ENCODE measurements at places on chromosomes 12 and 14.

GRCh38 chr14:60722107-60722356, 2.1 kb downstream of the SIX4 start:
- no peak for DNase-seq

DNA sequence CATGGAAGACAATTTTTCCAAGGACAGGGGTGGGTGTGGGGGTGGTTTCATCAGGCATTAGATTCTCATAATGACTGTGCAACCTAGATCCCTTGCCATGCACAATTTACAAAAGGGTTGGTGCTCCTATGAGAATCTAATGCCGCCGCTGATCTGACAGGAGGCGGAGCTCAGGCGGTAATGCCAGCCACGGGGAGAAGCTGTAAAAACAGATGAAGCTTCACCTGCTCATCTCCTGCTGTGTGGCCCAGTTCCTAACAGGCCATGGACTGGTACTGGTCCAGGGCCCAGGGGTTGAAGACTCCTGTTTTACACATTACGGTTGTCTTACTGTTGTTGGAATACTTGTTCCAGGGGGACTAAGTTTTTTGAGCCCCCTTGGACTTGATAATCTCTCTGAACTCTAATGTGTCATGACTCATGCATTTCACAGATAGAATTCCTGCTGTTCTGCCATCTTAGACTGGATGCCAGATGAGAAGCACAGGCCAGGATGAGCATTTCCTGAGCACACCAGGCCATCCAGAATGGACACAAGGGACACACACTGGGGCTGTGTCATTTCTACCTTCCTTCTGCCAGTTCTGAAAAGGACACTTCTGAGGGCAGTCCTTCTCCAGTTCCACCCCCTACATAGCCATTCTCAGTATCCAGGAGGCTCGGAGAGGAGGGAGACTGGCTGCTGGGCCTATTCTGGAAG, 5.8 kb downstream of the PLEKHD1 start:
- DNase-seq, result no peak

- DNase-seq, result no peak
These were observed 180.9 kb downstream of the CALM1 start for GRCh38 chr14:90577661-90578282.

DNA sequence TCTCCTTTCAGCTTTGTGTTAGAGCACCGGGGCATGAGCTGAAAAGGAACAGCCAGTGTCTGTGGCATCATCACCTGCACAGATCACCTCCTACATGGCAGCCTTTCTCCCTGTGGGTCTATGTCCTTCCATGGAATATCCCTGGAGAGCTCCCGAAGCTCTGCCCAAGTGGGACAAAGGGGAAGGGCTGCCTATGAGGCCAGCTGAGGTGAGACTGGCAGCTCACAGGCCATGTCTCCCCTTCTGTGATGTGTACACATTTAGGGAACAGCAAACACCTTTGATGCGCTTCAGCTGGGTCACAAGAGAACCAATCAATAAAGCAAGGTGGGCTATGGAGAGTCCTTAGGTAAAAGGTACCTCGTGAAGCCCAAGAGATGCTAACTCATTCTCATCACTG, 4.1 kb downstream of the PROX2 start:
- no peak for DNase-seq

DNA sequence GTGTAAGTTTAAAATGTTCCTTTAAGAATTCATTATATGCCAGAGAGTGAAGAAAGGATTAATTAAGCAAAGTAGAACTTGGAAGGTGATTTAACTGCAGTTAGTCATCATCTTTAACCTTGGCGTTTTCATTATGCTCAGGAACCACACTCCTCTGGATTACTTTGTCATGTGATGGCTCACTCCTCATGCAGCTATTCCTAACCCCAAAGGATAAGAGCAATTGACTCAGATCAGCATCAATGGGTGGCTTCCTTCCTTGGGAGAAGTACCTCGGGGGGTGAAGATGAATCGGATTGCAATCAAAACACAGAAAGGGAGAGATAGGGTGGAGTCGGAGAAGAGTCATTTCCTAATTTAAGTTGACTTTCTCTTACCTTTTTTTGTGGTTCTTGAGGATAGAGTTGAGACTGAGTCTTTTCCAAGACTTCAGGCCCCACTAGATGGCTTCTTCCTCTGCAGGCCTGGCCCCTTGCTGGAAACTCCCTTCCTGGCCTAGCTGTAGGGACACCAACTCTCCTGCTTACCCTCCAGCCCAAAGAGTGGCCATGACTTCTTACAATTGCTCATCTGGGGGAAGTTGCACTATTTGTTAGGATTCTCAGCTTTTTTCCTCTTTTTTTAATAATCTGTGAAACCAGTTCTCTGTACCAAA, 238.6 kb upstream of the DDHD1 start:
- no peak for DNase-seq
